ENCODE measurements at places on chromosomes 5 and 9.

GRCh38 chr5:4630031-4630430, 510.1 kb upstream of the ADAMTS16 start:
- H3K36me3 ChIP-seq: no peaks in the 10 kb centered on the region
- H3K27ac ChIP-seq: no peak overlapping the region
- H3K4me1 ChIP-seq: no peaks in the 10 kb centered on the region
- H3K27me3 ChIP-seq: peaks cover 10% of the 10 kb centered on the region
- no peak overlapping the region for H3K4me3 ChIP-seq
- DNase-seq: no peak

GRCh38 chr5:133652951-133653759, 40.8 kb upstream of the FSTL4 start:
- H3K27me3 ChIP-seq: peaks cover 3% of the 10 kb centered on the region
- no peaks in the 10 kb centered on the region for H3K36me3 ChIP-seq
- DNase-seq: no peak
- H3K27ac ChIP-seq: no peak overlapping the region
- H3K4me1 ChIP-seq: no peaks in the 10 kb centered on the region

GRCh38 chr5:10989577-10990263, 228.7 kb upstream of the DAP start:
- H3K4me1 ChIP-seq: no peaks in the 10 kb centered on the region
- peaks cover 59% of the 10 kb centered on the region for H3K27me3 ChIP-seq
- no peak for DNase-seq
- no peak overlapping the region for H3K4me3 ChIP-seq

GRCh38 chr9:135906291-135907005, 898 bp downstream of the CAMSAP1 start:
- H3K27ac ChIP-seq: peak overlapping the region; percentile 75
- no peak for DNase-seq
- peak overlapping the region; percentile 64 for H3K4me3 ChIP-seq
- no peaks in the 10 kb centered on the region for H3K27me3 ChIP-seq
- peaks cover 30% of the 10 kb centered on the region for H3K36me3 ChIP-seq

- no peak overlapping the region for H3K4me3 ChIP-seq
- H3K27me3 ChIP-seq: peaks cover 8% of the 10 kb centered on the region
- no peak for DNase-seq
- no peak overlapping the region for H3K27ac ChIP-seq
- H3K36me3 ChIP-seq: no peaks in the 10 kb centered on the region
- no peaks in the 10 kb centered on the region for H3K4me1 ChIP-seq
Observed at GRCh38 chr9:98929071-98929470, 14.6 kb upstream of the COL15A1 start.

GRCh38 chr5:105735704-105736103, 1935.0 kb downstream of the EFNA5 start:
- H3K27ac ChIP-seq: no peak overlapping the region
- H3K4me1 ChIP-seq: no peaks in the 10 kb centered on the region
- DNase-seq: no peak
- no peak overlapping the region for H3K4me3 ChIP-seq
- H3K36me3 ChIP-seq: no peaks in the 10 kb centered on the region

DNA sequence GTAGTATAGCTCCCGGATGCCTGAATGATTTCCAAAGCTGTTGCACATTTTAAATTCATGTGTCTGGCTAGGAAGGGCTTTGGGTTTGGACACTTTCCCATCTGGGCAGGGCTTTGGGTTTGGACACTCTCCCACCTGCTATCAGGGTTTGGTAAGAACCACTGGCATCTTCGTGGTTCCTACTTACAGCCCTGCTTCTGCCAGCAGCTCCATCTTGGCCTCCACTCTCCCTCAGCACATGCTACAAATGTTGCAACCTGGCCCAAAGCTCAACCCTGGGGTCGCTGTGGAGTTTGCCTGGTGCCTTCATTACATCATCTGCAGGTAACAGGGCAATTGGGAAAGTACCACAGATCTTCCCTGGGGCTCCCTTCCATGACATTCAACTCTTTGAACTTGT, 3.5 kb downstream of the TMCO6 start:
- H3K4me1 ChIP-seq: peaks cover 9% of the 10 kb centered on the region
- H3K27me3 ChIP-seq: no peaks in the 10 kb centered on the region
- H3K27ac ChIP-seq: no peak overlapping the region
- H3K4me3 ChIP-seq: no peak overlapping the region
- H3K36me3 ChIP-seq: peaks cover 37% of the 10 kb centered on the region

- peaks cover 5% of the 10 kb centered on the region for H3K4me1 ChIP-seq
- H3K27ac ChIP-seq: no peak overlapping the region
- no peaks in the 10 kb centered on the region for H3K27me3 ChIP-seq
Observed at GRCh38 chr5:9421884-9422283, 124.0 kb downstream of the SEMA5A start.

- H3K36me3 ChIP-seq: no peaks in the 10 kb centered on the region
- no peak for DNase-seq
- no peaks in the 10 kb centered on the region for H3K4me1 ChIP-seq
- H3K27ac ChIP-seq: no peak overlapping the region
- H3K27me3 ChIP-seq: peaks cover 6% of the 10 kb centered on the region
Observed at GRCh38 chr9:101635473-101635872, 40.7 kb upstream of the PPP3R2 start.

DNA sequence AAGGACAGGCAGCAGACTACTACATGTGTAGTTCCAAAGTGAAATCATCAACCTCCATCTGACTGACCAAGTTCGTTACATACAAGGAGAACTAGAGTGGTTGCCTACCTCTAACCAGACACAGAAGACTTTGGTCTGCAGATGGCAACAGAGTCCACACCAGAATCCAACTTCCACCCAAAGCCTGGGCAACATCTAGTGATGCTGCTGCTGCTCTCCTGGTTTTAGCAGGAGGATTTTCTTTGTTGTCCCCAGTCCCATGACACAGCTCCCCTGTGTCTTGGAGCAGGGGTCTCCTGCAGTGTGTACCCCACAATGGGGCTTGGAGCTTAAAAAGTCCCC, 46.4 kb upstream of the APC start:
- H3K4me1 ChIP-seq: no peaks in the 10 kb centered on the region
- DNase-seq: no peak
- no peak overlapping the region for H3K4me3 ChIP-seq

DNA sequence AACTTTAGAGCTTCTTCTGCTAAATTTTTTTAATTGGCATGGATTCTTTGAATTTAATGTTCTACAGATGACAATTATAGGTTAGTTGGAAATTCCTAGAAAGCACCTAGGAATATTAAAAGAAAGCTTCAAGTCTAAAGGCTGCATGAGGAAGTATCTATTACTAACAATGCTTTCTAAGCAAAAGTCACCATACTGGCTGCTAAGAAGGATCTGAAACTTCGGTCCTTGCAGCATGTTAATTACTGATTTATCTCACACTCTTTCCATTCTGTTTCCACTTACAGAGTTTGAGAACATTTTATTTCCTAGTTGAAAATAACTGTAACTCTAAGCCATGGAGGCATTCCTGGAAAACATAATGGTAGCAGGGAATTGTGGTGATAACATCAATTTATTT, 8.4 kb downstream of the SEMA6A start:
- H3K4me3 ChIP-seq: no peak overlapping the region
- H3K4me1 ChIP-seq: no peaks in the 10 kb centered on the region
- no peak for DNase-seq
- H3K36me3 ChIP-seq: no peaks in the 10 kb centered on the region

- peaks cover 66% of the 10 kb centered on the region for H3K4me1 ChIP-seq
- peak overlapping the region; percentile 75 for H3K27ac ChIP-seq
- H3K36me3 ChIP-seq: no peaks in the 10 kb centered on the region
- H3K4me3 ChIP-seq: no peak overlapping the region
- H3K27me3 ChIP-seq: no peaks in the 10 kb centered on the region
Observed at GRCh38 chr5:126368239-126368812, 54.9 kb upstream of the GRAMD2B start.

DNA sequence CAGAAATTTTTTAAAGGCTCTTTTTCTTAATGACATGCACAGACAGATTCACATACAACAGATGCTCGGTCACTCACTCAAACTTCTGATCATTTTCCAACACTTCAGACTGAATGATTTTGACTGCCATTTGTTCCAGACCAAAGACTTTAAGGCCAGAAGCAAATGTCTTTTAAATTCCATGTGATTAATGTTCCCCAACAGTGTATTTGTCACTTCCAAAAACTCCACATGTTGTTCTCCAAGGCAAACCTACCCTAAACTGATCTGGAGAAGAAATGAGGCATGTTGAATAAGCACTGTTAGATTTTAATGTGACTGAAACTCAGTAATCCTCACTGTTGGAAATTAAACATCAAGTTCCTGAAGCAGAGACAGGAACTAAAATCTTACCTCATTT, 366.7 kb downstream of the GABRG2 start:
- no peak overlapping the region for H3K27ac ChIP-seq
- H3K27me3 ChIP-seq: peaks cover 3% of the 10 kb centered on the region
- H3K36me3 ChIP-seq: no peaks in the 10 kb centered on the region

DNA sequence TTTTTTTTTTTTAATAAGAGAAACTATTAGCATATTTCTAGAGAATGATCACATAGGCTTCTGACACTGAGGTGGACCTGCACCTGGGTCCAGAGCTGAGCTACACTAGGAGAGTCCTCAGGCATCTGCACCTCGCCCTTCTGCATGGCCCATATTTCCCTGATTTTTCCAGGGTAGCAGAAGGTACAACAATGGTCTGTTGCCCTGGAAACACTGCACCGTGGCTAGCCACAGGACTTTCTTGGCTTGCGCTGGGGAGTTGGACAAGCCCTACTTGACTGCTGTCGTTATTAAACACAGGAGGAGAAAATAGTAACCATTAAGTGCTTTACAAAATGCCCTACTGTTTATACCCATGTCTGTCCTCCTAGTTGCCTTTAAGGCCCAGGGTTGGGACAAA, 615.7 kb upstream of the MEF2C start:
- H3K27ac ChIP-seq: no peak overlapping the region
- no peak overlapping the region for H3K4me3 ChIP-seq
- H3K27me3 ChIP-seq: no peaks in the 10 kb centered on the region
- no peaks in the 10 kb centered on the region for H3K36me3 ChIP-seq
- no peaks in the 10 kb centered on the region for H3K4me1 ChIP-seq

DNA sequence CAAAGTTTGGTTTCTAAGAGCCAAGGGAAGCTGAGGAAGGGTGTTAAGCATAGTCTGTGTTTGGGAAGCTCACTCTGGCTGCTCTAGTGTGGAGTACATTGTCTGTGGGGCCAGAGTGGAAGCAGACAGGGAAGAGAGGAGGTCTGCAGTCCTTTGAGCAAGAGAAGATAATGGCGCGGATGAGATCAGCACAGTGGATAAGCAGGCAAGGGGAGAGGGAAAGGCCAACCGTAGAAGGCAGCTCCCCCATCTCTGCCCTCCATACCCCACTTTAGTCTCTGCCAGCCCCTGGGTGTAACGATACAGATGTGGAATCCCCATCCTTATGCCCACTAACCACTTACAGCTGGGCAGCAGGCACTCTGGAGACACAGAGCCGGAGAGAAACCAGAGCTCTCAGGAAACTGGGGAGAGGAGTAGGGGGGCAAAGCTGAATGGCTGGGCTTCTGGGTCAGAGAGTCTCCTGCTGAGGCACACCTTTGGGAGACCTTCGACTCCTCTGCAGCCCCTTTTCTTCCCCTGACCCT, 75.0 kb downstream of the SLIT3 start:
- no peaks in the 10 kb centered on the region for H3K36me3 ChIP-seq
- H3K27ac ChIP-seq: no peak overlapping the region
- no peaks in the 10 kb centered on the region for H3K4me1 ChIP-seq

GRCh38 chr5:170397059-170397458, 7.9 kb upstream of the KCNMB1 start:
- peaks cover 36% of the 10 kb centered on the region for H3K27me3 ChIP-seq
- DNase-seq: no peak
- H3K36me3 ChIP-seq: no peaks in the 10 kb centered on the region
- H3K4me3 ChIP-seq: no peak overlapping the region

GRCh38 chr9:35366627-35367026, 123.3 kb upstream of the RUSC2 start:
- no peak for DNase-seq
- H3K27me3 ChIP-seq: no peaks in the 10 kb centered on the region
- H3K4me3 ChIP-seq: no peak overlapping the region
- H3K27ac ChIP-seq: no peak overlapping the region
- H3K4me1 ChIP-seq: peaks cover 13% of the 10 kb centered on the region

DNA sequence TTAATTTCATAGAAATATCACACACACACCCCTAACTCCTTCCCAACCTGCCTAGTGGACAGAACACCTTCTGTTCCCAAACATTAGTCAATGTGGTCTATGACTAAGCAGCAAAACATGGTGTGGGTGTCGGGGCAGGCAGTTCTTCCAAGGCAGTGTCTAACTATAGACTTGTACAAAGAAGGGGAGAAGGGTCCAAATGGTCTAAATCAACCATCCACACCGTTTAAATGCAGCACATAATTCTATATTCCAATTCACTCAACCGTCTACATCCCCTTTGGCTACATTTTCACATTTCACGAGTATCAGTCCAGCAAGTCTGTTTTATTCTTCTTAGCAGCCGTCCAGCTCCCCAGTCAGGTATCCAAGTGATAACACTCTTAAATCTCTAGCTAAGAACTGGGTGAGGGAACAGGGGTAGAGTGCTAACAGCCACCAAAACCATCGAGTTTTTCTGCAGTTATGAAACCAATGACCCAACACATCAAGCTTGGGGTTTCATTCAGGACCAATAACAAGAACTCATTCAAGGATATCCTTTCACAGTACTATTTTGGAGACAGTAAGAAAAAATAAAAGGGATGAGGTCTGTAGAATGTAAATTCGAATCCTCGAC, 3.3 kb downstream of the ZNF608 start:
- H3K4me1 ChIP-seq: peaks cover 47% of the 10 kb centered on the region
- DNase-seq: peak; percentile 81
- no peak overlapping the region for H3K4me3 ChIP-seq
- peaks cover 9% of the 10 kb centered on the region for H3K27me3 ChIP-seq

GRCh38 chr9:133346021-133346785, 1.7 kb downstream of the MED22 start:
- H3K27me3 ChIP-seq: no peaks in the 10 kb centered on the region
- peak overlapping the region; percentile 93 for H3K4me3 ChIP-seq
- H3K27ac ChIP-seq: no peak overlapping the region

DNA sequence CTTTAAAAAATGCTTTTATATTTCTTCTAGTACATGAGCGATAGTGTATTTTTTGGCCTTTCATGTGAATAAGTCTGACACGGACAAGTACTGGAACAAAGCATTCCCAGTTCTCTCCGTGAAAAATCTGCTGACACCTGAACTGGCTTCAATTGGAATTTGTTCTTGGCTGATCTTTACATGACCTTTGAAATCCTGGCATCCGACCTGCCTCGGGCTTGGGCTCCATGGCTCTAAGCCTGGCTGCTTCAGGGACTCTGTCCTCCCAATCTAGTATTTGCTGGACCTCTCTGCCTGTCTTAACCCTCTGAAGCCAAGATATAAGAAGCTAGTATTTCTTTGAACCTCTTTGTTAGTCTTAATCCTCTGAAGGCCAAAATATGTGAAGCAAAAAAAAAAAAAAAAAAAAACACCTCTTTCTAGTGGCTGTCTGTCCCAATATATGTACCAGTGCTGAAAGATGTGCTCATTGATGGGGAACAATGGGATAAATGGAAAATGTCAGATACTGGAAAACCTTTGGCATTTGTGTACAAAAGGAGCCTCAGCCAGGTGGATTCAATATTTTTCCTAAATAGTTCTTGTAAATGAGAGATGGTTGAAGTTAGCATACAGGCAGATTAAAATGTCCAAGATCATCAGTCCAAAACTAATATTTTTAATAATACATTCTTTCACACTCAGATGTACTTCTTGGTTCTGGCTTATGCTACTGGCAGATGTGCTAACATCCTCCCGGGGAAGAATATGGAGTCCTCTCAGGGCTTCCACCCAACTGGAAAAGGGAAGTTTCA, 470.6 kb downstream of the TUSC1 start:
- no peak for DNase-seq
- no peak overlapping the region for H3K4me3 ChIP-seq
- no peaks in the 10 kb centered on the region for H3K27me3 ChIP-seq

Measured in RWPE2 (cell line).